ENCODE measurements at places on chromosomes 6 and 20.

DNA sequence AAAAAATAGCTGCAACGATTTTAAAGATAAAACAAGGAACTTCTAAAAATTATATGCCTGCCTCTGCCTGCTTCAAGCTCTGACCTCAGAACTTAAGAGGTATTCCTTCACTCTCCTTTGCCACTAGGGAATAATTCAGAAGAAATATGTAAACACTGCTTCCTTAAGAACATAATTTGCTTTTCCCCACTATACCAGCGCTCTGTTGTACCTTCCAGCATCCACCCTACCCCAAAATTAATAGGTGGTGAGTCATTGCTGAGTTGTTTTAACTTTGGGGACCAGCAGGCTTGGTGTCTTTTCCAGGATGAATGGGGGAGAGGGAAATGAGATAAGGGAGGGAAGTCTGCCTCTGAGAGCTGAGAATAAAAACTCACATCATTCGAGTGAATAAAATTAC is 107.7 kb upstream of the ATXN1 start:
- no peak for DNase-seq

DNA sequence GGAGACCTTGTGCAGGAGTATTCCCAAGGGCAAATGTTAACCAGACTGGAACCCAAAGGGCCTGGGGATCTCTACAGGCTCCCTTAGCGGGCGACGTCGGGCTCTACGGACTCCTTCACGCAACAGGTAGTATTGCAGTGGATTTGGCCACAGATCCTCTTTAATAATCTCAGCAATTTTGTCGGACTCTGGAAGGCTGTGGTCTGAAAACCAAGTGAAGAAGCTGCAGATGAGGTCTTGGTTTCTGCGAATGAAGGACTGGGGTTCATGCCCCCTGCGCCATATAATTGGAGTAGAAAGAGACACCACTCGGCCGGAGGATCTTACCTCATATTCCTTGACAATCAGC is 1.3 kb downstream of the TSPYL1 start:
- no peak for DNase-seq

- no peak for DNase-seq
Observed at GRCh38 chr6:110537208-110538123, 61.1 kb upstream of the SLC22A16 start.

DNA sequence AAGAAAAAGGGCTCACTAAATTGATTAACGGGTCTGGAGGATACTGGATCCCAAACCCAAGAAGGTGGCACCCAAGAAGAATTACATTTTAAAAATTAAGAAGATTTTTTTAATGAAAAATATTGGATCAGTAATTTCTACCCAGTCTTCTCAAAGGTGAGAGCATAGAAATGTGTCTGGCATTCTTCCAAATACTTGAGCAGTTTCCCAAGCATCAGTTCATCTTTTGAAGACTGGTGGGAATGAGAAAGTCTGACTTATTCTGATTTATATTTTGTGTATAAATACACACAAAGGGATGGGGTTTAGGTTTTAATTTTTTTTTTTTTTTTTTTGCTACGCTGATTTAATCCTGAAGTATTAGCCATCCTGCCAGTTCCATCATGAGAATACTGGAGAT is 3.3 kb downstream of the MGME1 start:
- DNase-seq, result no peak

DNA sequence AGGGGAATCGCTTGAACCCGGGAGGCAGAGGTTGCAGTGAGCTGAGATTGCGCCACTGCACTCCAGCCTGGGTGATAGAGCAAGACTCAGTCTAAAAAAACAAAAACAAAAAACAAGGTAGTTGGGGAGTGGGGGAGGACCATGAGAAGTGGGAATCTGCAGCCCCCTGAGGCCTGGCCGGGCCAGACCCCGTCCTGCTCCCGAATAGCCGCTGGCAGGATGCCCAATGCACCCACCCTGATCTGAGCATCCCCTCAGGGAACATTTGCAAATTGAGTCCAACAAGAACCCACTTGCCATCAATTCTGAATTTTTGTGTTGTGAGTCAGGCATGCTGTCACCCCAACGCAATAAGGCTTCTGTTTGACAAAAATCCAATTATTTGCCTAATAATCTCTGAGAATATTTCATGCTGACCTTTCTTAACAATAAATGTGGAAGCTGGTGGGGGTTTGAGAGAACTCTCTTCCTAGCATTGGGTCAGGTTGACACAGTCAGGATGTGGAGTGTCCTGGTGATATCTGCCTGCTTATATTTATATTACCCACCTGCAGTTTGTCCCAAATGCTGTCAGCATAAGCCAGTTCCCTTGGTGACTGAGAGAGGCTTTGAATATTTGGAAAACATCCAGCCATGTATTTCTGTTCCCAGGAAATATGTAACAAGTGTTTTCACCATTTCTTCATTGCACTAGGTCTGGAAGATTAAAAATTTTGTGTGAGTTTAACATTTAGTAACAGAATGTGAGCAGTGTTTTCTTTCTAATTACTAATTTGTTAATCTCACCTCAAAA is 28.4 kb upstream of the FRMD1 start:
- no peak for DNase-seq

GRCh38 chr20:47676912-47677634 is 108.2 kb downstream of the SULF2 start:
- no peak for DNase-seq

- DNase-seq, result no peak
Observed at GRCh38 chr6:100514660-100515059, 49.9 kb upstream of the SIM1 start.

GRCh38 chr20:57388953-57389694 is 2.1 kb upstream of the RBM38 start:
- DNase-seq, result peak; percentile 73

DNA sequence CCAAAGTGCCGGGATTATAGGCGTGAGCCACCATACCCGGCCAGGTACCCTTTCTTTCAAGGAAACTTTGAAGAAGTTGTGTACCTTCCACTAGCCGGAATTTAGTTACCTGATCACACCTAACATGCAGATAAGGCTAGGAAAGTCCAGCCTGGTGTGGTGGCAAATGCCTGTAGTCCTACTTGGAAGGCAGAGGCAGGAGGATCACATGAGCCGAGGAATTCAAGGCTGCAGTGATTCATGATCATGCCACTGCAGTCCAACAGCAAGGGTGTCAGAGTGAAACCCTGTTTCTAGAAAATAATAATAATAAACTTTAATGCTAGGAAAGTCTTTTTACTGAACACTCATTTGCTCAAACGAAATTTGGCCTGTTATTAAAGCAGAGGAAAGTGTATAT is 21.0 kb downstream of the NFYA start:
- DNase-seq, result no peak

DNA sequence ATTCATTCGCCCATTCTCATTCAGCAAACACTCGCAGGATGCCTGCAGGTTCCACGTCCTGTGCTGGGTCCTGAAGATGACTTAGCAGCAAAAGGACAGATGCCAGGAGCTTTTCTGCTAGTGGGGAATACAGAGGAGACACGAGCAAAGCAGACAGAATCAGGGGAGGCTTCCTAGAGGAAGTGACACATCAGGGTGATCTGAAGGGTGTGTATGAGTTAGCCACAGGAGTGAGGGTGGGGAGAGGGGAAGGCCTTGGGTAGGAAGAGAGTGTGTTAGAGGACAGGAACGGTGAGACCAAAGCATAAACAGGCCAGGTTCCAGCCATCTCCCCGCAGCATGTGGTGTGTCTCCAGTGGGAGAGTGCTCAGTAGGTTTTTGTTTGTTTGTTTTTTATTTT is 73.4 kb upstream of the GTSF1L start:
- no peak for DNase-seq

GRCh38 chr6:158772172-158772571 is 47.0 kb downstream of the EZR start:
- no peak for DNase-seq

DNA sequence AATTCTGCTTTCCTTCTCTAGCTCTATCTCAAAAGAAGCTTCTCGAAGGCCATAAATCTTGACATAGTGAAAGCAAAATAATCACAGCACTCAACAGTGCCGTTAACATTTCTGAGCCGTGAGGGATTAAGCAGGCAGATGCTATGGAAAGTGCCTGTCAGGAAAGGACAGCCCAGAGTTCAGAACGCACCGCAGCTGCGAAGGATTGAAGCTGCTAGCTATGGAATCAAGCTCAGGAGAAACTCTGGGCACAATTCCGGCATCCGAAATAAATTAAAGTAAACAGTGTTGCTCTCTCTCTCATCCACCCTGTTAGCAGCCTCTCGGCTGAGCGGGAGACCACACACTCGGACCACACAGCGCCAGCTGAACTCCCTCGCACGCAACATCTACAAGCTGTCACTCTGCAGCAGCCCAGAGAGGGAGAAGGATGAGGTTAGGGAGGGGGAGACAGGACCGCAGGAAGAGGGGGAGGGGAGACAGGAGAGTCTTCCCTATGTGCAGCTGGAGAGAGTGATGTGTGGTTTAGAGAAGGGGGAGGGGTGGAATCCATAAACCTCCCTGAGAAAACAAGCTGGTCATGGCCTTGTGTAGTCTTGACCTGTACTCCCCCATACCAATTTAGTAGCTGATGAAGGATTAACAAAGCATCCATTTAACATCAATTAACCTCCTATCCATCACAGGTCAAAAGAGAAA is 9.0 kb downstream of the EXOC2 start:
- DNase-seq, result no peak

- DNase-seq, result no peak
Observed at GRCh38 chr6:145206247-145206907, 528.9 kb downstream of the EPM2A start.

GRCh38 chr6:28311139-28311823 is 24.7 kb downstream of the ZSCAN31 start:
- no peak for DNase-seq

DNA sequence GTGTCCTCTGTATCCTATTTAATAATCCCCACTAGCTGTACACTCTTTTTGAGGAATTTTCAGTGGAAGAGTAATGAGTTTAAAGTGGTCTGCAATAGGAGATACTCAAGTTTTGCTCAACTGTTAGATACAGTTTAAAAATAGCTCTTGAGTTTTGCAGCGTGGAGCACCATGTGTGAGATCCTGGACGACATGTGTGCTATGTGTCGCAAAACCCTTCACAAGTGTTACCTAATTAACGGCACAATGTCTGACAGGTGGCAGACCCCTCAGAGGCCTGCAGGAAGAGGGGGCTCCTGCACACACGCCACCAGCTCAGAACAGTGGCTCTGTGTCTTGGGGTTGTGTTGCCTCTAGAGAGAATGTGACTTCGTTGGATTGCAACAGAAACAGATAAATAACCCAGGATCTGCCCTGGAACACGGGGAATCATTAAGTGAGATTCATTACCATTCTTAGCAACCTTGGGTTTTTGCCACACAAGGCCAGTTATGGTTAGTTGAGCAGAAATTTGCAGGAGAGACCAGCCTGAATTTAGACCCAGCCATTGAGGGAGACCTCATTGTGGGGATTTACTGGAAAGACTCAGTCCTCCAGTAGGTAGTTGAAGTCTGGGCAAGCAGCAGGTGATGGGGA is 73.8 kb downstream of the SASH1 start:
- DNase-seq, result no peak

All from stimulated activated CD4-positive, alpha-beta T cell treated with anti-CD3 and anti-CD28 coated beads, Interleukin-4, amount 100 ng/mL, for 1 hour (primary cell).